ENCODE measurements at places on chromosomes 7 and 10.

GRCh38 chr10:8778713-8779112 lies 724.2 kb downstream of the GATA3 start:
- no peak for DNase-seq

DNA sequence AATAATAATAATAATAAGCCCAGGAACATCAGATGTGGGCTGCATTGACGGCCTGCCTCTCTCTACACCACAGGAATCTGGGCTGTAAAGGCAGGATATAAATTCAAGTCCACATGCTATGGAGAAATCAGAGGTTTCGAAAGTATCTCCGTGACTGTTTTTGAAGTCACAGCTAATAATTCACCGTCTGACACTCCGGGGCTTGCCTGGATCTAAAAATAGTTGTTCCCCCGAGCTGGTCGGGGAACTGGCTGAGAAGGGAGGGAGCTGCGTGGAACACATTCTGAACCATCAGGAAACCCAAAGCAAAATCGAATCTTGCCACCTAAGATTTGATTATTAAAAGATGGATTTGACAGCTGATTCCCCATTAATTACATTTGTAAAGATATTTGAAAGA lies 35.4 kb downstream of the KLF6 start:
- no peak for DNase-seq

- no peak for DNase-seq
Observed at GRCh38 chr7:132065989-132066603, 509.7 kb upstream of the PODXL start.

DNA sequence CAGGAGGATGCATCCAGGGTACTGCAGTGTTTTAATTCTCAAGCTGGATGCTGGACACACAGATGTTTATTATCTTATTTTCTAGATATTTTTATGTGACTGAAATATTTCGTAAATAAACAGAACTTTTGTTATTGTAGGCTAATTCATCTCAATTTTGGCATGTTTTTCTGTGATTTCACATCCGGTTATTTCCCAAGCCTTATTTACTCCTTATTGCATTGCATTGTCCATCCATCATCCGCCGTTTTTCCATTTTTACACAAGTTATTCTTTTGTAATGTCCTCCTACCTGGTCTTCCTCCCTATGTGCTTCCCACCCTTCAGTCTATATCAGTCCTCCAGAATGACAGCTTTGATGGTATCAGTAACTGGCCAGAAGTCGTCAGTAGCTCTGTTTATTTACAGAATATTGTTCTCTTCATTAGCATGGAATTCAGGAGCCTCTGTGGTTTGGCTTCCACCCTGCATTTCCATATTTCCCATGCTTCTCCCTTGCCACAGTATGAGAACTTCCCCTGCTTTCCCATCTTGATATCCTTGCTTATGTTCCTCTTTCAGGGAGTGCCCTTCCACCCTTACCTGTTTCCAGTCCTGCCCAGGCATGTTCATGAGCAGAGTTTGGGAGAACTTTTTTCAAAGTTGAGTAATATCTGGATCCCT lies 16.1 kb downstream of the GNAI1 start:
- no peak for DNase-seq

GRCh38 chr7:24981171-24981951 lies 1.4 kb upstream of the OSBPL3 start:
- DNase-seq = no peak

DNA sequence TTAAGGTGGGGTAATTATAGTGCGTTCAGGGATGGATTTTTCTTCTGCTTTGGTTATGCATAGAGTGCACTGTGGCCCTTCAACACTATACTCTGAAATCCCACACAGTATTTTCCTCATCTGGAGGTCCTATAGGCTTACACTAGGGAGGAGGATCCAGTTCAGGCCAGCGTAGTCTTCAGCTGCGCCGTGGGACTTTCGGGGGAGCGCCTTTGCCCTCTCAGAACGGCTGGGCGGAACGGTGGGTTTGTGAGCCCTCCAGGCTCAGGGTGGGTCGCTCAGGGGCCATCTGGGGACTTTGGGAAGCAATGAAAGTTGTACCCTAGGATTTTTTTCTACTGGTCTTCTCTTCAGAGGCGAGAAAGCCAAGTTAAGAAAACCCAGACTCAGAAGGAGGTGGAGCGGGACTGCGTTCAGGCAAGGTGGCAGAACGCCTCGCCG lies 652 bp upstream of the VPS26A start:
- peak; percentile 41 for DNase-seq

DNA sequence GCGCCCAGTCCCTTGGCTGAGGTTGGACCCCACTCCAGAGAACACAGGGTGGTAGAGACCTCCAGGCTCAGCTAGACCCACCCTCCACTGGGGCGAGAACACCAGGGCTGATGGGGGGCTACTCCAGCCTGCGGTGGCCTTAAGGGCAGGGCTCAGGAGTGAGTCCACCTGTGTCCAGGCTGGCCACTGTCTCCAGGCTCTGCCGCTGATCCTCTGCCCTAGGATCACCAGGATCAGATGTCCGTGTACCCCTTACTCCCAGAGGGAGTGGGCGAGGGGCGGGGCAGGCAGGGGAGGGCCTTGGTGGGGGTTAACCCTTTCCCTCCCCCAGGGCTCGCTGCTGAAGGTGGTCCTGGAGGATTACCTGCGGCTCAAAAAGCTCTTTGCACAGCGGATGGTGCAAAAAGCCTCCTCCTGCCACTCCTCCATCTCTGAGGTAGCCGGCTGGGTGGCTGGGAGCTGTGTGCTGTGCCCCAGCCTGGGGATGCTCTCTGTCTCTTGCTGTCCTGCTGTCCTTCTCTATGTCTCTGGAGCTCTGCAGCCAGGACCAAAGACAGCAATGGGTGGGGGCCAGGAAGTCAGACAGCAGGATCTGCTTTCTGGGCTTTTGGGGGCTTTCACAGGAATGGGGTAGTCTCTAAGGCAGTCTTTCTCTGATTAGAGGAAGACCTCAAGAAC lies 38.0 kb downstream of the PSAP start:
- no peak for DNase-seq

DNA sequence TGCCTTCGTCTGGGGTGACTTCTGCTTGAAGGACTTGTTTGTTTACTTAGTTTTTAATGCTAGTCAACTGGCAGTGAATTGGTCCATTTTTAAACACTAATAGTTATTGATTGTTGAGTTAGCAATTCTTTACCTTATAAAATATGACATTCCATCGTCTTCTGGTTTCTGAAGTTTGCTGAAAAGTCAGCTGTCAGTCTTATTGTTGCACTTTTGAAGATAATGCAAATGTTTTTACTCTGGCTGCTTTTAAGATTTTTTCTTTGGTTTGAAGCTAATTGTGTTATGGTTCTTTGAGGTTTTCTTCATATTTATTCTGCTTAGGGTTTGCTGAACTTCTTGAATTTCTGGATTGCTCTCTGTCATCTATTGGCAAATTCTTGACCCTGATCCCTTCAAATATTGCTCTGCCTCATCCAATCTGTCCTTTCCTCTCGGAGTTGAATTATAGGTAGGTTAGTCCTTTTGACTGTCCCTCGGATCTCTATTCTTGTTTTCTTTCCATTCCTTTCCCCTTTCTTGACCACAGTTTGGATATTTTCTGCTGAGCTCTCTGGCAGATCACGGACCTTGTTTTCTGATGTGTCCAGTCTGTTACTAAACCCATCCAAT lies 24.2 kb downstream of the MGMT start:
- DNase-seq = peak; percentile 24

- DNase-seq = no peak
Observed at GRCh38 chr7:96739167-96739566, 29.5 kb upstream of the SEM1 start.

- no peak for DNase-seq
Observed at GRCh38 chr10:69842020-69842419, 40.3 kb downstream of the COL13A1 start.

DNA sequence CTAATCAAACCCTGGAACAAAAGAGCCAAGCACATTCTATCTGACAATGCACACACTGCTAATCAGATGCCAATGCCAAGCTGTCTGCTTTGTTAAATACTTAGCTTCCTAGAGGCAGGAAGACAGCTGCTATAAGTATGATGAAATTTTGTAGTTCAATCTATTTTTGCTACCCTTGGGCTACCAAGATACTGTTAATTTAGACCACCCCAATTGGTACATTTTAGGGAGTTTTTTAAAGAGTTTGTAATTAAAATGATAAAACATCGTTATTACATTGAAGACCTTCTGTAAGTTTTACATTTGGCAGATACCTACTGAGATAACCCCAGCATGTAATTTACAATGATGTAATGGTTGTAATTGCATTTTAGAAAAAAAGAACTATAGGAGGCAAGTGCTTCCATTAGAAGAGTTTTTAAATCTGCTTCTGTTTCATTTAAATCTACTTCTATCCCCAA lies 268.5 kb downstream of the ADK start:
- DNase-seq = no peak

DNA sequence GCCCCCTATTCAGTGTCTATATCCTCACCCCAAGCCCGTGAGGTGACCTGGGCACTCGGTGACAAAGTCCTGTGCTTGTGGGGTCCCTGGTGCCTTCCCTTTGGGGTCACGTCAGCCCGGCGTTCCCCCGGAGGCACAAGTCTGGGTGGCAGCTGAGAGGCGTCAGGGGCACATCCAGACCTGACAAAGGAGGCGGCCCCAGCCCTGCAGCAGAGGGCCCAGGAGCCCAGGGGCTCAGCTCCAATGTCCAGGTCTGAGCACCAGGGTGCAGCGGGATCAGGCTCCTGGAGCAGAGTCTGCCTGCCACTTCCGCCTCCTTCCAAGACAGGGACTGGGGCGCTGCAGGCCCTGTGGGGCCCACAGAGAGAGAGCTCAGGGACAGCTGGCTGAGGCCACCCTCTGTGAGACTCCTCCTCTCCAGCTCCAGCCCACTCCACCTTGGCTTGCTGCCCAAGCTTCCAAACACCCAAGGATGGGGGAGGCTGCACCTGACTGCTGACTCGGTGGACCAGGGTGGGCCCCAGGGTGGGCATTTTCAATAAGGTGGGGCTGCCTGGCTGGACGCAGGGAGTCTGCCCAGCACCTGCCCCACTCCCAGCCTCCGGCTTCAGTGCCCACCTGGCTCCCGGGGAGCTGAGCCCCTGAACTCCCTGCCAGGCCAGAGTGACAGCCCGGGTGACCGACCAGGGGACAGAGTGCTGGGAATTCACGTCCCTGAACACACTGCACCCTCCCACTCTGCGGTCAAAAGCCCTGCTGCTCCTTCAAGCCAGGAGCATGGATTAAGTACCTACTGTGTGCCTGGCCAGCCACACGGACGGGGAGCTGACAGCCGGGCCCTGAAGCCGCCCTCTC lies 1.0 kb upstream of the KNDC1 start:
- DNase-seq = no peak

DNA sequence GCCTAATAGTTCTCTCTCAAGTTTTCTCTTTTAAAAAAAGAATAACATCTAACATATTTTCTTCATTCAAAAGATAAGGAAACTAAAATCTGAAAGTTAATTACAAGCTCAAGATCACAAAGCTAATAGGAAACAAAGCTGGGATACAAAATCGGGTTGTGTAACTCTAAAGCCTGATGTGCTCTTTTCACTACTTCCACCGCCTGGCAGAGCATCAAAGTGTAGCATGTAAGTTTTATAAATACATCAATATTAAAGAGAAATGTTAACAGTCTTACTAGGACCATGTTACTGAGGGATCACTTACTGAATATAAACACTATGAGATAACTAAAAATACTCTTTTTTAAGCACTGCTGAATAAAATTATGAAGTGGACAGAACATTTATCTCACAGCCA lies 97.2 kb downstream of the KMT2C start:
- no peak for DNase-seq

- no peak for DNase-seq
Observed at GRCh38 chr10:96138102-96138501, 8.0 kb downstream of the ZNF518A start.

- DNase-seq = no peak
Observed at GRCh38 chr10:130805635-130806030, 505.9 kb downstream of the TCERG1L start.

DNA sequence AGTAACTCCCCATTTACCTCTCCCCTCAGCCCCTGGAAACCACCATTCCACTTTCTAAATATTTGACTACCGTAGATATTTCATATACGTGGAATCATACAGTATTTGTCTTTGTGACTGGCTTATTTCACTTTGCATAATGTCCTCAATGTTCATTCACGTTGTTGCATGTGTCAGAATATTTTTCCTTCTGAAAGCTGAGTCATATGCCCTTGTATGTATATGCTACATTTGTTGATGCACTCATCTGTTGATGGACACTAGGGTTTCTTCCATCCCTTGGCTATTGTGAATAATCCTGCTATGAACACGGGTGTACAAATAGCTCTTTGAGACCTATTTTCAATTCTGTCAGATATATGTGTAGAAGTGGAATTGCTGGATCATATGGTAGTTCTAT lies 25.8 kb upstream of the TSPAN13 start:
- DNase-seq = no peak

DNA sequence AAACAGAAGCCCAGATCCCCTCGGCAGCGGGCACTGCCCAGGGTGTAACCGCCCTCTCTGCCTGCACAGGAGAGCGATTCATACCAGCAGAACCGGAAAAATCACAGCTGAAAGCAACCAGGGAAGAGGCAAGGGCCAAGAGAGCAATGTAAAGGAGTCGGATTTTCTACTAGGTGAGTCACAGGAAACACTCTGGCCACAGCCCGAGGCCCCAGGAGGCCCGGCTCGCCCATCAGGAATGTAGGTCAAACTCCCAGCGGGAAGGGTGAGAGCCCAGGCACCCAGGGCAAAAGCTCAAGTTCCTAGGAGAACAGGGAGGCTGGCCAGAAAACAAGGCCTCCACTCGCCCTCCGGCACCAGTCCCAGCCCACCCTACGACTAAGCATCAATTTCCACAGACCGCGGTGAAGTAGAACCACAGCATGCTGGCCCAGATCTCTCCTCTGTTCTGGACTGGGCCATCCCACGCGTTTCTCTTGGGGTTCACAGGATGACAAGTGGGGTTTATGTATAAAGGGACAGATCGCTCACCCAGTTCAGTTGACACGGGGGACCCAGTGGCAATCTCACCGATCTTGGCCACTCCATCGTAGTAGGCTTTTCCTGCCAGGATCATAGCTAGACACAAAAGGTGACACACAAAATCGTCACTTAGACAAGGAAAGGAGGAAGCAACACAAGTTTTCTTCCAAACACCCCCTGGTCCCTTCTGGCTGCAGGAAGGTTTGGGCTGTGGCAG lies 46.2 kb downstream of the BAIAP2L1 start:
- peak; percentile 91 for DNase-seq

- DNase-seq = no peak
Observed at GRCh38 chr10:13939391-13939790, 352.6 kb downstream of the PRPF18 start.

GRCh38 chr7:1938788-1939433 lies 268.8 kb downstream of the ELFN1 start:
- no peak for DNase-seq

GRCh38 chr10:125774581-125775191 lies 935 bp downstream of the MMP21 start:
- no peak for DNase-seq

- no peak for DNase-seq
Observed at GRCh38 chr7:30928254-30928872, 16.7 kb downstream of the AQP1 start.

DNA sequence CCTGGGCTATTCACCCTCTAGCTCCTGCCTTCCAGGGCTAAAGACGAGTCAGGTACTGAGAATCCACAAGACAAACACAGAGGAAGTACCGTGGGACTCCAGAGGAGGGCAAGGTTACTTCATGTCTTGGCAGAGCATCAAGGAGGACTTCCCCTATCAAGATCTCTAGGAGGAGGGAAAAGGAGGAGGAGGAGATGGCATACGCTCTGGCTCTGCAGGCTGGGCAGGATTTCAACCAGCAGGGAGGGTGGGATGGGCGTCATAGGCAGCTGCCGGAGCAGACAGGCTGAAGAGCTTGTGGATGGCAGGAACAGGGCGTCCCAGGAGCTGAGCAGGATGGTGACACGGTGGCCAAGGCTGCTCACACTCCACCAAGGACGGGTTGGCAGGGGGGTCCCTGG lies 21.3 kb downstream of the MDH2 start:
- peak; percentile 65 for DNase-seq
